ENCODE measurements at places on chromosomes 3 and 15. TPM values are rescaled to one million over a fixed set of nuclear protein-coding genes. Genes with fewer than 3 reads are reported as not detected.

DNA sequence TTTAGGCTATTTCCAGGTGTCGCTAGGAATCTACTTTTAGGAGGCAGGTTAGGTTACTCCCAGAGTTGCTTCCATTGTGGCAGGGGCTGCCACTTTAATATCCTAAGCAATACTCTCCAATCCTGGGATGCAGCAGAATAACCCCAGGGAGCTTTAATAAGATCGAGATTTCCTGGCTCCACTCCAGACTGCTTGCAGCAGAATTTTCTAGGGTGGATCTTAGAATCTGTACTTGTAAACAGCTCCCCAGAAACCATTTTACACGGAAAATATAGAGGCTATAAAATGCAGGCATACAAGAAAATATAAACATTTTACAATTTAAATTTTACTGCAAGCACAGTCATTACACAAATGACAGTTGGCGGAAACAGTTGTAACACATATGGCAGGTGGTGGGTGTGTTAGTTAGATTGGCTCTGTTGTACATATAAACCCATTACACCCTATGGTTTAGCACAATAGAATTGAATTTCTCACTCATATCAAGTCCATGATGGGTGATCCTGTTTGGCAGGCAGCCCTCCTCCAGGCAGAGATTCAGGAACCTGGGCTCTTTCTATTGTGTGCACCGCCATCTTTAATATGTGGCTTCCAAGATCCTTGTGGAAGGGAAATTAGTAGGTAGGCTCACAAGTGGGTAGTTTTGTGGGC, 35.0 kb upstream of the TNFAIP8L3 start:
- no peak for DNase-seq

DNA sequence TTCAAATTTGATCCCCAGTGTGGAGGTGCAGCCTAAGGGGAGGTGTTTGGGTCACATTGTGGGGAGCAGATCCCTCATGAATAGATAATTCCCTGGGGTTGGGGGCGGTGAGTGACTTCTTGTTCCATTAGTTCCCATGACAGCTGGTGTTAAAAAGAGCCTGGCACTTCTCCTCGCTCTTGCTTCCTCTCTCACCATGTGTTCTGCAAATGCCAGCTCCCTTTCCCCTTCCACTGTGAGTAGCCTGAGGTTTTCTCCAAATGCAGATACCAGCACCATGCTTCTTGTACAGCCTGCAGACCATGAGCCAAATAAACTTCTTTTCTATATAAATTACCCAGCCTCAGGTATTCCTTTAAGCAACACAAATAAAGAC, 23.1 kb downstream of the RIOX2 start:
- no peak for DNase-seq

DNA sequence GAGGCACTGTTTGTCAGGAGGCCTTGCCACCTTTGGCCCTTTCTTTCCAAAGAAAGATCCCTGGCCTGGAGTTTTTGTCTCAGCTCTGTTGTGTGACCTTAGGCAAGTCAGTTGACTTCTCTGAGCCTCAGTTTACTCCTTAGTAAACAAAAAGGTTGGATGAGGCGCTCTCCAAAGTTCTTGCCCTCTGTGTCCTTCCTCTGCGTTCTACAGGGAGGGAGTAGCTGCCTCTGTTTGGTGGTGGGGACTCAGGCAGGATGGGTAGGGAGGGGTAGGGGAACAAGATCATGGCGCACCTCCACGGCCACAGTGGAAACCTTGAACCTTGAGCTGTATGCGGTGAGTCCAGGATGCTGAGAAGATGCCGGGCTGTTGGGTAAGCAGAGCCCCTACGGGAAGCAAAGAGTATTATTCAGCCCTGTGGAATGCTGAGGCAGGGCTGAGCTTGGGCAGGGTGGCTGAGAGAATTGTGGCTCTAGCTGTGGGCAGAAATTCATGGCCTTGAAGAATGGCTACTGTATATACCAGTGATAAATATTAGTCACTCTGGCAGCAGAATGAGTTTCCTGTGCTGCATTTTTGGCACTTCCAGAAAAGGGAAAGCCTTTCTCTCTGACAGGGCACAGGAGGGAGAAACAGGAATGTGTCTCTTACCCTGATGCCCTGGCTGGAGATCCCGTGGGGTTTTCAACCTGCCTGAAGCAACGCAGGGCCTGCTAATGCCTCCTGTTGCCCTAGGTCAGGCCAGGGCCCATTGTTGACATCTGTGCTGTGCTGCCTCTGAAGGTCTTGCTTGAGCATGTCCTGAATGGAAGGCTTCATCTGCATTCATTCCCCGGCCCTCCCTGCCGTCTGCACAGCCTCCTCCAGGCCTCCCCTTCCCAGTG, 39.9 kb downstream of the SMAD3 start:
- no peak for DNase-seq

DNA sequence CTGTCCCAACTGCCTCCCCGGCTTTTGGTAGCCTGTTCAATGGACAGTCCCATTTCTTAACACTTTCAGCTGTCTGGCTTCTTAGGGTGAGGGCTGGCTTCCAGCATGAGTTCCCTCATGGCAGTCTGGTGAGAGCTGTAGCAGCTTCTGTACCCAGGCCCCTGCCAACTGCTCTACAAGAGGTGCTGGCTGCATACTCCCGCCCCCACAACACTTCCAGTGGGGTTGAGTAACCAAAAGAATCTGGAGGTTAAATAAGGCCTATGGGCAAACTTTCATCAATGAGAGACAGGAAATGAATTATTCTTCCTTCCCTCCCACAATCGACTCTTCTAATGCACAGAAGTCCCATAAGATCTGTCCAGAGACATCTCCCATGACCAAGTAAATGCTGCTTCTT, 145.0 kb downstream of the NEK10 start:
- DNase-seq, result no peak

GRCh38 chr15:38148471-38148870, 104.2 kb upstream of the SPRED1 start:
- DNase-seq, result no peak

MST1R gene
- 0.66 TPM for polyA plus RNA-seq

Measured in naive thymus-derived CD4-positive, alpha-beta T cell (primary cell).